Brain (organoid and tissue), 16 donors: ENCODE measurements at places on chromosomes 5 and 9. TPM values are rescaled to one million over a fixed set of nuclear protein-coding genes. Genes with fewer than 3 reads are reported as not detected.

Gene KCNV2
- polyA plus RNA-seq: not detected

Gene RNF180
- polyA plus RNA-seq: 0.64 TPM

Gene IL5
- not detected for polyA plus RNA-seq

Gene PCDHGA4
- 3.9 TPM for polyA plus RNA-seq

Gene PDE6A
- 1.5 TPM for polyA plus RNA-seq

Gene SHOC1
- not detected for polyA plus RNA-seq

Gene TMED9
- 92.1 TPM for polyA plus RNA-seq

Gene FOXD4
- not detected for polyA plus RNA-seq

Gene TRAF1
- polyA plus RNA-seq: 1.9 TPM

Gene KCNN2
- 5.1 TPM for polyA plus RNA-seq

Gene CCDC192
- not detected for polyA plus RNA-seq

Gene SHROOM1
- 14.5 TPM for polyA plus RNA-seq

Gene PARP8
- polyA plus RNA-seq: 8.1 TPM
